Esophagus squamous epithelium (tissue), 5 donors: ENCODE measurements at places on chromosomes 4 and X.

DNA sequence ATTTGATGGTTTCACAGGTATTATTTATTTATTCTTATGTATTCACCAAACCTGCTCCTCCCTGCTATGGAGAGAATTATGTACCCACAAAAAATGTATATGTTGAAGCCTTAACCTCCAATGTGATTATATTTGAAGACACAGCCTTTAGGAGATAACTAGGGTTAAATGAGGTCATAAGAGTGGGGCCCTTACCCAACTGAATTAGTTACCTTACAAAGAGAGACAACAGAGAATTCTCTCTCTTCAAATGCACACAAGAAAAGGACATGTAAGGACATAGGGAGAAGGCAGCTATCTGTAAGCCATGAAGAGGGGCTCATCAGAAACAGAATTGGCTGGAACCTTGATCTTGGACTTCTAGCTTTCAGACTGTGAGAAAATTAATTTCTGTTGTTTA lies 44.0 kb downstream of the ZGRF1 start:
- DNase-seq, result no peak

- DNase-seq, result no peak
Measured at GRCh38 chrX:19569121-19569805, 54.0 kb upstream of the MAP3K15 start.

- DNase-seq, result no peak
Measured at GRCh38 chrX:149515954-149516602, 11.0 kb upstream of the IDS start.

DNA sequence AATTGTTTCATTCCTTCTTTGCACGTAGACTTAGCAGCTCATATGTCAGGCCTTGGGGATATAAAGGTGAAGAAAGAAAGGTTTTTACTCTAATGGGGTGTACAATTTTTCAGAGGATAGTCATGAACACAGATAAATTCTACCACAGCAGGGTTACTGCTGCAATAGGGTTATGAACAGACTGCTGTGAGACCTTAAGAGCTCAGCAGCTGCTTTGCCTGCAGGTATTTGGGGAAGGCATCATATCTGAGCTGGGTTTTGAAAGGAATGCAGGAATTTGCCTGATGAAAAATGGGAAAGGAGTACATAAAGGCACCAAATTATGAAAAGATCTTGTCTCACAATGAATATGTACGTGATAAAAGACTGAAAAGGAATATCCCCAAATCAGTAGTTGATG lies 128.9 kb downstream of the CEP135 start:
- no peak for DNase-seq

DNA sequence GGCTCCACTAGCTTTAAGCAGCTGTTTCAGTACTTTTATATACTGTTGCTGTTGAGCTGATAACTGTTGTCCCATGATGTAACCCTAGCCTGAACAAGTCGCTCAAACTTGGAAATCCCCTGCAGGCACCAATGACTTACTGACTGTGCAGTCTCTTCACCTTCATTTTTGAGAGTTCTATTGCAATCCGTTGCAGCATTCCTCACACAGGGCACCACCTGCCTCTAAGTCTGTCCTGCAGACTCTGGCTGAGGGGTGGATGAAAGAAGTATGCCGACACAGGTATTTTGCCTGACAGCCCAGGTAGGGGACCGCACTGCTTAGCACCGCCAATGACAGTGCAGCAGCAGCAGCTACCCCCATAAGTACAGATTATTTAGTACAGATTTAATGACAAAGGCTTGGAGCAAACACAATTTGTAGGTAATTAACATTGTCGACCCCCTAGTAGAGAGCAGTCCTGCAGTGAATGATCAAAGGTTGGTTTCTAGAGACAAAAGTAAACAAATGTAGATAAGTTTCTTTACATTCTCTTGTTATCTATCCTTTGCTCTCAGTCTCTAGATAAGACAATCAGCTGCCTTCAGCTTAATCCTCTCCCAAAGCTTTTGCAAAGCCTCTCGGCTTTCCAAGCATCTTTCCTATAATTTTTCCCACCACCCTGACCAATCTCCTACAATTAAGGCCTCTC lies 205.0 kb downstream of the PABPC4L start:
- DNase-seq, result no peak

- no peak for DNase-seq
Measured at GRCh38 chr4:9898596-9899305, 117.3 kb downstream of the DRD5 start.

DNA sequence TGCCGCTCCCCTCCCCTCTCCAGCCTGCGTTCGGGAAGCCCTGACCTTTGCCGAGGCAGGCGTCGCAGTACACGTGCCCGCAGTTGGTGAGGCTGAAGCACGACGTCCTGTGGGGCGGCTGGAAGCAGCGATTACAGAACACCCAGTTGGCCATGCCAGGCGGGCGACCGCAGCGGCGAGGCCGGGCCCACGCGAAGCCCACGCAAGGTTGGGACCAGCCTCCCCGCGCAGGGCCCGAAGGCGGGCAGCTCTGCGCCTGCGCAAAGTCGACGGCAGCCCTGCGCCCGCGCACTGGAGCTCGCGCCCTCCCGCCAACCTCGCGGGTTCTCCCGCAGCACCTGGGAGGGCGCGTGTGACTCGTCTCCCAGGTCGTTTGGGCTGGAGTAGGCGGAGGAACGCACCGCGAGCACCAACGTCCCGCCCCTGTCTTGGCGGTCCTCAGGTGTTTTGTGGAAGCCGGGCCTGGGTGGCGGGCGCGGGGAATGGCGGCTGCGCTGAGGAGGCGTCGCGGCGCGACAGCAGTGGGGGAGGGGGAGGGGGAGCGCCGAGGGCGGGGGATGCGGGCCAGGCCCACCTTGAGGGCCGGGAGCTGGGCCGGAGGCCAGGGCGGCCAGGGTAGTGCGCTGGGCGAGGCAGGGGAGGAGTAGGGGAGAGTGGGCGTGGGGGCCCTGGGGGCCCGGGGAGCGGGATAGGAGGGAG lies at the start of gene RNF212:
TSS of gene RNF212 (minus strand) at position 254 of the 699 bp plus-strand sequence. CDS start at position 154, 100 bp downstream.
- no peak for DNase-seq

GRCh38 chr4:27023366-27023765 lies 162.7 kb downstream of the STIM2 start:
- no peak for DNase-seq

DNA sequence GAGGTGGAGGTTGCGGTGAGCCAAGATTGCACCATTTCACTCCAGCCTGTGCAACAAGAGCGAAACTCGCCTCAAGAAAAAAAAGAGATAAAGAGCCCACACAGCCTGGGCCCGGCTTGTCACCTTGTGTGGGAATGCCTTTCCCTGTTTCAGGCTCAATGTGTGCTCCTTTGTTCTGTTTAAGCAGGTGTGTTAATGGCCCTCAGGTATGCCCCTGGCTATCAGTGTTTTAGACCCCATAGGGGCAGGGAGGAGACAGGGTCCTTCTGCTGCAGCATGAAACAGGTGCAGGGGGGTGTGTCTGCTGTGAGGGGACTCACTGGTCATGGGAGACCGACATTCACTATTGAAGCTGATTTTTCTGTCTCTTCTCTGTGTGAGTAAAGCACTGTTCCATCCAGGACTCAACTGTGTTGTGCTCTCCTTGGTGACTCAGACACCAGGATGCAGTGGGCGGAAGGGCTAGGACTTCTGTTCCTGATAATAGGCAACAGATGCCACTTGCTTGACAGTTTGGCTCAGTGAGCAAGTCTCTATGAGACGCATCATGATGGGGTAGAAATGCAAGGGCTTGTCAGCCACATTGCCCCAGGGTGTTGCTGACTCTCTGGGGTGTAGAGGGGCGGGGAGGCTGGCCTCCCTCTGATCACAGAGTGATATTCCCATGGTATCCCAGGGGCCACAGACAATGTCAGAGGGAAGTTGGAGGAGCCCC lies 15.6 kb upstream of the LAP3 start:
- no peak for DNase-seq

GRCh38 chr4:179441596-179441995 lies 1999.4 kb upstream of the AGA start:
- no peak for DNase-seq

- no peak for DNase-seq
Measured at GRCh38 chrX:72735561-72735960, 21.5 kb upstream of the PHKA1 start.

DNA sequence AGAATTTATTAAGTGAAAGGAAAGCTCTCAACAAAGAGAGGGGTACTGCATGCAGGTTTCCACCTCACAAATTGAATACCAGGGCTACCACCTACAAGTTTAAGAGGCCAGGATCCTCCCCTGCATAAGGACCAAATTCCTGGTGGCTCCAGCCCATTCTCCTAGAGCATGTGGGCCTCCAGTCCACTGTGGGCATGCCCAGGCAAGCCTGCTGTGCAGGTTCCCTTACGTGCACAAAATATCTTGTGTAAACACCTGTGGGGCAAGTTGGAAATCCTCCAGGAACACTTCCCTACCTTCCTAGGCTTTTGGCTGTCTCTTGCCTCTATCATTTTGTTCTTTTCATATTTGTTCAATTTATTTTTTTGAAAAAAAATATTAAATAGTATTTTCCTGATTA lies 724.3 kb downstream of the ARAP2 start:
- DNase-seq, result no peak

GRCh38 chr4:48258845-48259397 lies 10.7 kb downstream of the TEC start:
- DNase-seq, result no peak

DNA sequence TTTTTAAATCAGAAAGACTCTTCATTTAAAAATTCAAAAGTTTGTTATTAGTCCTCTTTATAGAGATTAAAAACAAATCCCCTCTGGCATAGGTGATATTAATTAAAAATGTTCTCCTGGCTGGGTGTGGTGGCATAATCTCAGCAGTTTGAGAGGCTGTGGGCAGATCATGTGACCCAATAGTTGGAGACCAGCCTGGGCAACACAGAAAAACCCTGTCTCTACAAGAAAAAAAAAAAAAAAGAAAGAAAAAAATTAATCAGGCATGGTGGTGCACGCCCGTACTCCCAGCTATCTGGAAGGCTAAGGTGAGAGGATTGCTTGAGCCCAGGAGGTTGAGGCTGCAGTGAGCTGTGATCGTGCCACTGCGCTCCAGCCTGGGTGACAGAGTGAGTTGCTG lies 38.9 kb downstream of the RASGEF1B start:
- no peak for DNase-seq

- DNase-seq, result no peak
Measured at GRCh38 chr4:185534511-185534865, 819 bp downstream of the PDLIM3 start.

- no peak for DNase-seq
Measured at GRCh38 chr4:101348367-101348827, 1.1 kb upstream of the PPP3CA start.

- no peak for DNase-seq
Measured at GRCh38 chr4:56692576-56692975, 11.5 kb upstream of the HOPX start.

GRCh38 chr4:142925161-142925560 lies 79.1 kb upstream of the INPP4B start:
- DNase-seq, result no peak

GRCh38 chr4:173057901-173058300 lies 110.7 kb upstream of the GALNT7 start:
- no peak for DNase-seq

GRCh38 chr4:74018771-74019170 lies 19.7 kb downstream of the CXCL3 start:
- DNase-seq, result no peak

DNA sequence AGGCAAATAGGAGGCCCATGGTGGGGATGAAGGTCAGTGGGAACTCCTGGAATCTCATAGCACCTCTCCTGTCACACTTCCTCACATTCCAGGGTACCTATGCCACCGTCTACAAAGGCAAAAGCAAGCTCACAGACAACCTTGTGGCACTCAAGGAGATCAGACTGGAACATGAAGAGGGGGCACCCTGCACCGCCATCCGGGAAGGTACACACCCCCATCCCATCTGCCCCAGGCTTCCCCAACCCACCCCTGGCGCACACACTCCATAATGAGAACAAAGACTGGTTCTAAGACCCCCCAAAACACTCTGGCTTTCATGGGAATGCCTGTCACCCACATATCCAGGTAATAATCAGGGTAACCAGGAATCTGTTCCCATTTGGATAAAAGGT lies 6.4 kb downstream of the CDK16 start:
- no peak for DNase-seq

GRCh38 chr4:82761229-82761628 lies 37.4 kb downstream of the SCD5 start:
- no peak for DNase-seq

DNA sequence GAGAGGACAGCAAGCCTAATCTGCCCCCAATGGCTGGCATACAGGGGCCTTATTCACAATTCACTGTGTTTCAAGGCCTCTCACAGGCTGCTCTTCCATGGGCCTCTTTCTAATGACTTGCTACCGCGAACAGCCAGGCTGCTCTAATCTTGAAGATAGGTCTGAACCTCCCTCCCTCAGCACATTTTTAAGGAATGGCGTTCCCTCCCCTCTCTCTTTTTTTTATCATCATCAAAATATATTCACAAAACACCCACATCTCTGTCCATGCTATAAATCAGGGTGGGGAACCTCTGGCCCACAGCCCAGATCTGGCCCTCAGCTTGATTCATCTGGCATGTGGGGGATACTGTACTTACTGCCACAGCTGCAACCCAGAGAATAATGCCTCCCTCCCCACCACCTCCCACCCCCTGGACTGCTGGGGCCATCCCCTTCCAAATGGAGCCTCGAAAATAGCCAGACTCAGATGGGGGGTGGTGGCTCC lies 76.2 kb upstream of the PLAC1 start:
- DNase-seq, result no peak

DNA sequence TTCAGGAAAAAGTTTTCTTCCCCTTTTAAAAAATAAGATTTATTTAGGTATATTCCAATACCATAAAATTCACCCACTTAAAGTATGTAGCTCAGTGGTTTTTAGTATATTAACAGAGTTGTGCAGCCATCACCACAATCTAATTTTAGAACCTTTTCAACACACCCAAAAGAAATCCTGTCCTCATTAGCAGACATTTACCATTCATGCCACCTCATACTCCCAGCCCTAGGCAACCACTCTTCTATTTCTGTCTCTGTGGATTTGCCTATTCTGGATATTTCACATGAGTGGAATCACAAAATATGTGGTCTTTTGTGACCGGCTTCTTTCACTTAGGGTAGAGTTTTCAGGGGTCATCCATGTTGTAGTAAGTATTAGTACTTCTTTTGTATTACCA lies 7.4 kb downstream of the ZNF81 start:
- DNase-seq, result no peak

DNA sequence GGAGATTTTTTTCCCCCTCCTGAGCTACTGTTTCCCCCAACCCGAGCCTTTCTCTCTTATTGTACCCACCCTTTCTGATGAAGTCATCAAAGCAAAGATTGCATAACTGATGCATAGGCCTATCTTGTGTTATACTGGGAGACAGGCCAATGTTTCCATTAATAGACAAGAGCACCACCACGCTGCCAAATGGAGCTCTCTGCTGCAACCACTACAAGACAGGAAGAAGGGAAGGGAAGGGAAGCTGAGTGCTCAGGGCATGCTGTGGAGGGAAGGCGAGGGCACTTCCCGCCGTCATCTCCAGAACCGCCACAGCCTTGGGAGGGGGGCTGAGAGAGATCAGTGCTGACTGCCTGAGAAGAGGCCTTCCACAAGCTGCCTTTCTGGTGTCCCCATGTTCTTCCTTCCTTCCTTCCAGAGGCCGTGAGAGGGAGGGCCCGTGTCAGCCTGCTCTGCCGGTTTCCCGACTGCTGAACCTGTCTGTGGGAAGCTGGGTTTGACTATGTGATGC lies 75.0 kb downstream of the MGST2 start:
- DNase-seq, result peak; percentile 12
